ENCODE measurements at places on chromosomes 12 and 14.

- no peak for DNase-seq
These were observed 297.1 kb downstream of the KSR2 start for GRCh38 chr12:117671734-117672133.

GRCh38 chr12:88391556-88391955, 188.7 kb downstream of the KITLG start:
- no peak for DNase-seq

GRCh38 chr14:89215531-89215930, 201.5 kb downstream of the FOXN3 start:
- DNase-seq, result no peak

DNA sequence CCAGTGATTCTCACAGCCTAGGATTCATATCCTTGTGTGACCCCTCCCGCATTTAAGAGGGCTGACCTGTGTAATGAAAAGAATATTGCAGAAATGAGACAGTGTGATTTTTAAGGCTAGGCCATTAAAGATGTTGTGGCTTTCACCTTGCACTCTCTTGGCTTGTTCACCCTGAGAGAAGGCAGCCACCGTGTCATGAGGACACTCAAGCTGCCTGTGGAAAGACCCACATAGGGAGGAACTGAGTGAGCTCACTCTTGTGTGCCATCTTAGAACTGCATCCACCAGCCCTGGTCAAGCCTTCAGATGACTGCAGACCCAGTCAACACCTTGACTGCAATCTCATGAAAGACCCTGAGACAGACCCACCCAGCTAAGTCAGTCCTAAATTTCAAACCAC, 46.3 kb upstream of the TMPO start:
- no peak for DNase-seq

DNA sequence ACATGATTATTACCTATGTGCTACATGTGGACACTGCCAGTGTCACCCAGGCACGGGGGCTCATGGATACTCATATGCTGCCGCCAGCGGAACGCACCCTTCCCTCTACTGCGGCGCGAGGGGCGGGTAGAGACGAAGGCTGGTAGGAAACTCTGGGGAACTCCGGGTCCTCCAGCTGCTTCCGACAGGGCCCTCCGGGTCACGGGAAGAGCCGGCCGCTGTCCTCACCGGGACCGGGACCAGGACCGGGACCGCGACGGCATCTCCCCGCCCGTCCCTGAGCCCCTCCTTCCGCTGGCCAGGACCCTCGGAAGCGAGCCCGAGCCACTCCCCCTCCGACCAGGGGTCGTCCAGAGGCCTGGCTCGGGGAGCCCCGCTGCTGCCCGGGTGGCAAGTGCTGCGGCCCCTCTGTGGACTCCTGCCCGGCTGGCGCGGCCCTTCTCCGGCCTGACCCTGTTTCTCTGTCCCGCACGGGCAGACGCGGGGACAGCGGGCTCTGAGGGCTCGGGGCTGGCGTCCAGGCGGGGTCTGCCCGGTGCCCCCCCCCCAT, 209.6 kb downstream of the ADGRD1 start:
- DNase-seq, result no peak

DNA sequence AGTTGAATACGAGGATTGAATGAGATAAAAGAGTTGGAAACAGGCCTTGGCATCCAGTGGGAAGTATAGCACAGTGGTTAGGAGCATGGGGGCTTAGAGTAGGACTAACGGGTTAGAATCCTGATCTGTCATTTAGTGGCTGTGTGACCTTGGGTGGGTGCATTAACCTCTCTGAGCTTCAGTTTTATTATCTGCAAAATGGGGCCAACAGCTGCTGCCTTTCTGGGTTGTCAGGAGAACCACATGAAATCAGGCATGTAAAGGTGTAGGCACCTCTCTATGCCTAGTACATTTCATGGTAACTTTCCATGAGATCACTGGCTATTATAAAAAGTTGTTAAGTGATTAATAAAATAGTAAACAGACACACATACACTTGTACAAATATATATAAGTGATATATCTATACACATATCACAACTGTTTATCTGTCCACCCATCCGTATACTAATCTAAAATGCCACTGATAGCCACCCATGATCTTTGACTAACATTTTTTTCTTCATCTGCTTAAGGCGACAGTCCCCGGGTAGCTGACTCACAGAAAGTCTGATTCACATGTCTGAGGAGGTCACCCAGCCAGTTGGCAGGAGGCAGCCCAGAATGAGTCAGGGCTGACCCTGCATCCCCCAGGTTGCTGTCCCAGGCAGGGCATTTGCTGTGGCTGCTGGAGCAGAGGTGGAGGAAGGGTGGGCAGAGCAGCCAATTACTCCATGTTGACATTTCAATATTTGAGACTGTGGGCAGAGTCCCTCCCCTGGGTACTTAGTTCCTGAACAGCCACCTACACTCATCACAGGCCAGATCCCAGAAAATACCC, 125.6 kb upstream of the NOS1 start:
- DNase-seq, result no peak

Measured in urinary bladder (tissue), 4 donors.